ENCODE measurements at places on chromosomes 12 and 14.

DNA sequence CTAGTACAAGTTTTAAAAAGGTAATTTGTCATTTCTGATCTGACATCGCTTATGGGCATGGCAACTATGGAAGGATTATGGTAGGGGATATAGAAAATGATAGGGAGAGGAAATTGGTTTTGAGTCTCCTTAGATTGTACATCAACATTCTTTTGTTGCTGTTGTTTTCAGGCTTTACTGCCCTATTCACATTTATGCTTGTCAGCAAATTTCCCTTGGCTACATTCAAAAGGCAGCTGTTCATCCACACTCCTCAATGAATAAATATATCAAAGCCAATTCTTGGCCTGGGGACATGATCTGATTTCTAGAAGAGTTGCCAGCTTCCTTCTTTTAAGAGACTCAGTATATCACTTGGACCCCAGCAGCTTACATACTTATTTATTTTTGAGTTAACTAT, 283.4 kb downstream of the CEP128 start:
- DNase-seq, result no peak

GRCh38 chr14:67393689-67394088, 18.3 kb downstream of the PLEK2 start:
- DNase-seq, result no peak

GRCh38 chr12:65511912-65512311, 233.4 kb downstream of the MSRB3 start:
- no peak for DNase-seq

DNA sequence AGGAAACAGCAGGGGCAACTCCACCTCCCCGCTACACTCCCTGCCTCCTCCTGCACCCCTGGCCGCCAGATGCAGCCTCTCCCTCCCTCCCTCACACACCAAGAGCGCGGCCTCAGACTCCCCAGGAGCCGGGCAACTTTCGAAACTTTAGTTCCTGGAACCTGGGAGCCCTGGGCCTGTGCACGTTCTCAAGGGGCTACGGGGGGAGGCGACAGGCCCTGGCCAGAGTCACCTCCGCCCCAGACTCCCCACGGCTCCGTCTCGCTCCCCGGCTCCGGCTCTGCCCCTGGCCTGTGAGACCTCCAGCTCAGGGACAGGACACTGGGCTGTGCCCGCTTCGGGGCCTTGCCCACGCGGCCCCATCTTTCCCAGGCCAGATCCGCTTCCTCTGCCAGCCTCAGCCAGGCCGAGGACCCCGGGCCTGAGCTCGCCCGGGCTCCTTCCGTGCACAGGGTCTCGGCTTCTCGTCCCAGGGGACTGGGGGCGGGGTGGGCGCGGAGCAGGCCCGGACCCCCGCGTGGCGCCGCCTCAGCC, 5.5 kb downstream of the AMN start:
- no peak for DNase-seq

- no peak for DNase-seq
Measured at GRCh38 chr12:90086281-90086680, 377.6 kb upstream of the ATP2B1 start.

DNA sequence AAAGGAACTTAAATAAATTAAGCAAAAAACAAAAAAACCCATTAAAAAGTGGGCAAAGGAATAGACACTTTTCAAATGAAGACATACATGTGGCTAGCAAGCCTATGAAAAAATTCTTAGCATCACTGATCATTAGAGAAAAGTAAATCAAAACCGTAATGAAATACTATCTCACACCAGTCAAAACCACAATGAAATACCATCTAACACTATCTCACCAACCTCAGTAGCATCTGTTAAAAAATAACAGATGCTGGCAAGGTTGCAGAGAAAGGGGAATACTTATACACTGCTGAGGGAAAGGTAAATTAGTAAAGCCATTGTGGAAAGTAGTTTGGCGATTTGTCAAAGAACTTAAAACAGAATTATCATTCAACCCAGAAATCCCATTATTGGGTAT, 381.1 kb downstream of the FLRT2 start:
- DNase-seq, result no peak

Data from DMS79 treated with DMSO at 0.1 percent for 48 hours (cell line).